Thyroid gland (tissue), 4 donors: ENCODE measurements at places on chromosomes 11 and 22. TPM values are rescaled to one million over a fixed set of nuclear protein-coding genes. Genes with fewer than 3 reads are reported as not detected.

The MYRF gene
- total RNA-seq, result 0.83 TPM

- no peak overlapping the region for H3K27ac ChIP-seq
- H3K36me3 ChIP-seq, result no peaks in the 10 kb centered on the region
- H3K4me3 ChIP-seq, result no peak overlapping the region
- H3K27me3 ChIP-seq, result no peaks in the 10 kb centered on the region
- DNase-seq, result no peak
Observed at GRCh38 chr11:66879583-66879982, 22.7 kb downstream of the LRFN4 start.

DNA sequence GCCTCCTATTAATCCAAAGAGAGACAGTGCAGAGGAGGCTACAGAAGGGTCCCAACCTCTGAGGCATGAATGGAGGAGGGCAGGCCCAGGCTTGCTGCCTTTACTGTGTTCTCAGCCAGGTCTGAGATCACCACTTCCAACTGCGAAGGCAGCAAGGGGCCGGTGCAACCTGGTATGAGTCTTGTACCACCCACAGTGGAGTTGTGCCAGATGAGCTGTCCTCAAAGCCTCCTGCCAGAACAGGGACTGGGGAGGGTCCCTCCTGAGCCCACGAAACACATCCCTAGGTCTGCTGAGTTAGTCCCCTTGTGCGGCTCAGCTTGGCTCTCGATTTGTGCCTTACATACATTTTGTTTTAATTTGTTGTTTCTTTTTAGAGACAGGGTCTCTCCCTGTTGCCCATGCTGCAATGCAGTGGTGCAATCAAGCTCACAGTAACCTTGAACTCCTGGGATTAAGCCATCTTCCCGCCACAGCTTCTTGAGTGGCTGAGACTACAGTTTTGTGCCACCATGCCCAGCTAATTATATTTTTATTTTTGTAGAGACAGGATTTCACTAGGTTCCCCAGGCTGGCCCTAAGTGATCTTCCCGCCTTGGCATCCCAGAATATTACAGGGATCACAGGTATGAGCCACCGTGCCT lies 9.3 kb downstream of the MIF start:
- peaks cover 4% of the 10 kb centered on the region for H3K4me1 ChIP-seq
- no peaks in the 10 kb centered on the region for H3K27me3 ChIP-seq
- no peak overlapping the region for H3K27ac ChIP-seq
- DNase-seq, result no peak

DNA sequence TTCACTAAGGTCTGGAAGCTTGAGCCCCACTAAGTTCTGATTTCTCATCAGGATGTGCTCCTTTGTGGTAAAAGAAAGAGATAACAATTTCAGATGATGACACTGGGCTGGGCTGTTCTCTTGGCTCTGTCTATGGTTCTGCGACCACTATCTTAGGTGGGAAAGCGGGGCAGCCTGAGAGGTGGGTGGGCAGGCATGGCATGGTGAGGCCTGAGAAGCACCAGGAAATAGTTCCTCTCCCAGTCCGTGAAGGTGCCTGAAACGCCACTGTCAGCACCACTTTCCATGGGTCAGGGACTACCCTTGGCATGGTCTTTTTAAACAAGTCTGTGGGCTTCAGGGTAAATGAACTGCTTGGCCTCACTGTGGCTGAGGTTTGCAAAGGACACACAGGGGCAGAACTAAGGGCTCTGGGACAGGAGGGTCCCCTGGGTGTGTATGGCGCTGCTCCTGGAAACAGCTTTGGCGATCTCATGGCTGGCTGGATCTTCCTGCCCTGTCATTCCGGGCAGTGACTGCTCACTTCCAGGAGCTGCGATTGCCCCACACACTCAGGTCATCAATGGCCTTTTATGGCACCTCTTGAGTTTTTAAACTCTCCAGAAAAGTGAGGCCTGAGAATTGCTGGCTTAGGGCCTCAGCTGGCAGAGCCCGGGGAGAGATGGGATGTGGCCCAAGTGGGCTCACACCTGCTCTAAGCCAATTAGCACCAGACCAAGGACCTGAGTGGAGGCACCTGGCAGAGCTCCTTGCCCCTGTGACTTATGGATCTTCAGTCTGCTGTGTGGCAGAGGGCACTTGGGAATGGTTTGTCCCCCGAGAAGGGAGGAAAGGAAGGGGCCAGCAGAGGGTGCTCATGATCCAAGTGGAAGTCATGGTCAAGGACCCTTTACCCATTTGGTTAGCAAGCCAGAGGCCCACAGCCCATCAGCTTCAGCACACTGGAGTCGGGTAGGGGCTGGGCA lies 55.6 kb upstream of the LYVE1 start:
- H3K36me3 ChIP-seq, result no peaks in the 10 kb centered on the region
- H3K4me3 ChIP-seq, result no peak overlapping the region
- H3K27ac ChIP-seq, result no peak overlapping the region
- DNase-seq, result peak; percentile 70
- no peaks in the 10 kb centered on the region for H3K4me1 ChIP-seq
- no peaks in the 10 kb centered on the region for H3K27me3 ChIP-seq

The CASP12 gene
- 4.2 TPM for total RNA-seq

- no peak for DNase-seq
- H3K4me3 ChIP-seq, result no peak overlapping the region
- H3K27ac ChIP-seq, result peak overlapping the region; percentile 93
Observed at GRCh38 chr22:50400931-50401330, 57.8 kb downstream of the PPP6R2 start.

DNA sequence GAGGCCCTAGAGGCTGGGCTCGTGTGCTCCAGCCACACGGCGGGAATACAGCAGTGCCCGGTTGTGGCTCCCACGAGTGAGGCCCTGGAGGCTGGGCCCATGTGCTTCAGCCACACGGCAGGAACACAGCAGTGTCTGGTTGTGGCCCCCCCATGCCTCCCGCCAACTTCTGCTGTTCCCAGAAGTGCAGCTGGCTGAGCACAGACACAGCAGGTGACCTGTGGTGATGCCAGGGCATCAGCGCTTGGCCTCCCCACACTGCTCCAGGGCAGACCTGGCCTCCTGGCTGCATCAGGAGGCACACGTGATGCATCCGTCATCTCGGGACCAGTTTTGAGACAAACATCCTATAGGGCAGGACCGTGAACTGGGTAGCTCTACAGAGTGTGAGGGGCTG lies 110.3 kb downstream of the KCNQ1OT1 start:
- peak; percentile 0 for DNase-seq
- no peaks in the 10 kb centered on the region for H3K4me1 ChIP-seq
- H3K27me3 ChIP-seq, result no peaks in the 10 kb centered on the region
- H3K27ac ChIP-seq, result no peak overlapping the region
- H3K4me3 ChIP-seq, result no peak overlapping the region

The CHRDL2 gene
- not detected for total RNA-seq

The GAS2L1 gene
- 22.2 TPM for total RNA-seq

GRCh38 chr22:36638747-36639146 lies 64.8 kb downstream of the CACNG2 start:
- no peak for DNase-seq
- H3K4me3 ChIP-seq, result no peak overlapping the region
- H3K4me1 ChIP-seq, result no peaks in the 10 kb centered on the region
